Hematopoietic multipotent progenitor cell treated with erythropoietin and hydrocortisone succinate and interleukin-3 and kit ligand, for 8 days (in vitro differentiated cells): ENCODE measurements at places on chromosomes 3 and 15.
A peak's percentile ranks its signal among the peaks of the same experiment; 100 is the strongest.

DNA sequence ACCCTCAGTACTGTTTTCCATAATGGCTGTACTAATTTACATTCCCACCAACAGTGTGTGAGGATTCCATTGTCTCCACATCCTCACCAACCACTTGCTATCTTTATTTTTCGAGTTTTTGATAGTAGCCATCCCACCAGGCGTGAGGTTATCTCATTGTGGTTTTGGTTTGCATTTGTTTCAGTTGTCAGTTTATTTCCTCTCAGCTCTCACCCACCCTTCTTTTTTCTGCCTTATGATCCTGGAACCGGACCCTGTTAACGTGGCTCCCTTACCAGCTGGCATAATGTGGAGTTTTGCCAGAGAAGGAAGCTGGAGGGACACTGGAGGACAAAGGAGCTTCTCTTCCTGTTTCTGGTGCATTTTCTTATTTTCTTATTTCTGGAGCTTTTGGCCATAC, 25.1 kb upstream of the SH3GL3 start:
- DNase-seq, result peak; percentile 7

DNA sequence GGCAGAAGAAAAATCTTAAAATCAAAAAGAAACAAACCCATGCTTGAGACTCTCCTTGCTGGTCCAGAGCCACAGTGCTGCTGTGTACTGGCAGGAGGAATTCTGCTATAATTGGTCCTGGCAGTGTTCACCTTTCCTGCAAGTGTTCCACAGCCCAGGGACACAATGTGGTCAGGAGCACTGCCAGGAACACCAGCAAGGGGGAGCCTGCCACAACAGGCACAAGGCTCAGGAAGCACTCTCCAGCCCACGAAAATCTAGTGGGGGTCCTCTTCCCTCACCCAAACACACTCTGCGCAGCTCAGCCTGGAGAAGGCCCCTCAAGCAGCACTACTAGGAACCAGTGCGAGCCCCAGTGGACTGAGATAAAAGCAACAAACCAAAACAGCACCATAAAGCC, 92.9 kb downstream of the UBE3A start:
- DNase-seq, result no peak

DNA sequence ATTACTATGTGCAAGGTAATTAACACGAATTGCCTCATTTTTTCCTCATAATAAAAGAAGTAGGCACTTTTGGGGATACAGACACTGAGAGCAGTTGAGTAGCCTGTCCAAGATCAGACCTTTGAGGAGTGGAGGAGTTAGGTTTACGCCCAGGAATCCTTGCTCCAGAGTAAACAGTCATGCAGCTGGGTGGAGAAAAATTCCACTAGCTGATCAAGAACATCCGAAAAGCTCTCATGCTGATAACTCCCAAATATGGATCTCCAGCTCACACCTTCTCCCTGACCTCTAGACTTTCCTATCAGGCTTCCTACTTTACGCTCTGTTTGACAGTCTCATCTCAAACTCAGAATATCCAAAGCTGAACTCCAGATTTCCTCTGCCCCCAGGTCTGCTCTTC, 53.3 kb downstream of the ST6GAL1 start:
- DNase-seq, result no peak

DNA sequence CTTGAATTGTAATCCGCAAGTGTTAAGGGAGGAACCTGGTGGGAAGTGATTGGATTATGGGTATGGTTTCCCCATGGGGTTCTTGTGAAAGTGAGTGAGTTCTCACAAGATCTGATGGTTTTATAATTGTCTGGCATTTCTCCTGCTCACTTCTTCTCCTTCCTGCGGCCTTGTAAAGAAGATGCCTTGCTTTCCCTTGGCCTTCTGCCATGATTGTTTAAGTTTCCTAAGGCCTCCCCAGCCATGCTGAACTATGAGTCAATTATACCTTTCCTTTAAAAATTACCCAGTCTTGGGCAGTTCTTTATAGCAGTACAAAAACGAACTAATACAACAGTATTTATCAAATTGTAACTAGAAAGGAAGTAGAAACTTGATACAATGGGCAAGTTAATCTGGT, 31.9 kb downstream of the IFT57 start:
- DNase-seq, result no peak

DNA sequence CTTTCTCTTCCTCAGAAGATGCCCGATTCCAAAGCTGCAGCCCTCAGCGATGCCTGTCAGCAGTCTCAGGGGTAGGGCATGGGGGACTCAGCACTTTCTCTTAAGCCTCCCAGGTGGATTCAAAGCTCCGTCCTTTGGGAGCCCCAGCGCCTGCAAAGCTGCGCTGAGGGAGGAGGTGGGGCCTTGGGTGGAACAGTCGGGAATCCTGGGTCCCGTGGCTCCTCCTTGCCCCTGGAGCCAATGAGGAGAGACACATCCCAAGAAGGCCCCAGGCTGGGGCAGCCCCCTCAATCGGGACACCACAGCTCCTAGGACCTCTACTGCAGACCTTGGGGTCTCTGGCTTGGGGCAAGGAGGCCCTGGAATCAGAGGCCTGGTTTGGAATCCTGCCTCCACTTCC, 227.5 kb upstream of the IGF1R start:
- DNase-seq, result no peak

GRCh38 chr3:60294181-60294580, 957.1 kb downstream of the FHIT start:
- no peak for DNase-seq
